Left ventricle myocardium inferior (tissue), 1 donor: ENCODE measurements at places on chromosomes 4 and X. TPM values are rescaled to one million over a fixed set of nuclear protein-coding genes. Genes with fewer than 3 reads are reported as not detected.

USP26 gene
- total RNA-seq, result not detected

LIMCH1 gene
- 382 TPM for total RNA-seq

DNA sequence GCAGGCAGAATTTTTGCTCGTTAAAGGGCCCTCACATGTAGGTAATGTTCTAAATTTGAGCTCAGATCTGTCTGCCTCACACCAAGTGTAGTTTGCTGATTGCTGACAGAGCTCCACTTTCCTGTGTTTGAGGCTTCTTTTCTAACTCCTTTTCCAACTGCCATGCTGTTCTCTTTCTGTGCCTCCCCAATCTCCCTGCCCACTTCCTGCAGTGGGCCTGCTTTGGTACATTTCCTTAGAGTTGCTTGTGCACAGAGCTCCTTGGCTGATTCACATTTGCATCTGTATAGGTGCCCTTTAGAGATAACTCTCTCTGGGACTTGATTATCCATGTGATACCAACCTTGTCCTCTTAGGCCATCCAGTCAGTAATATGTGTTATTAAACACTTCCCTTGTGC is 4.5 kb downstream of the MED28 start:
- DNase-seq, result no peak

DNA sequence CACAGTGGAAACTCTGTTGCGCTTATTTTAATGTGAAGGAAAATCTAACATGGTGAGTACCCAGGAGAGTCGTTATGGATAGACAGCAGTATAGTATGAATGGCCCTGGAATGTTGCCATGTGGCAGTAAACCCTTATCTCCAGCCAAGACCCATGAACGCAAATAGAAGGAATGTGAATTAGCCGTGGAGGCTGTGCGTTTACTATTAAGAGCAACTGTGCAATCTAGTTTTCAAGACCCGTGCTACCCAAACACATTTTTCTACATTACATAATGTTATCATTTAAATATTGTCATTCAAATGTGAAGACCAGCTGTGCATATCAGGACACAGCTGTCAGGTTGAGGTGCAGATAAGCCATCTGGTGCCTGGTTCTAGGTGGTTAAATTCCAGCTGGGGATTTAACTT is 13.3 kb upstream of the AGA start:
- no peak for DNase-seq

DNA sequence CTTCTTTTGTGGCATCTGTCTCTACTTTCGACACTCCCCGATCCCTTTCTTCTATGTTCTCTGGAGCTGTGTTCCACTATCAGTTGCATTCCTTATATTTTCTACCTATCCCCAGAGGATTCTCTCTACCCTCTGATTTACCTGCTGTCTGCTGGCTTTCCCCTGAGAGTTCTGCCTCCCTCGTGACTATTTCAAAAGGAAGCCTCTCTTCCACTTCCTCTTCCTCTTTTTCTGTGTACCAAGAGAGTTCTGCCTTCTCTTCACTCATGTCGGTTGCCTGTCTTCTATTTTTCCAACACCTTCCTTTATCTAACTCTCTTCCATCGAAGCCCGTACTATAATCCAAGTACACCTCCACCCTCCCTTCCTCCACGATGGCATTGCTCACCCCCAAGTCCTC is 631.7 kb downstream of the SMARCA1 start:
- DNase-seq, result no peak

GYPB gene
- total RNA-seq, result not detected

BTK gene
- total RNA-seq, result 1.3 TPM

DNA sequence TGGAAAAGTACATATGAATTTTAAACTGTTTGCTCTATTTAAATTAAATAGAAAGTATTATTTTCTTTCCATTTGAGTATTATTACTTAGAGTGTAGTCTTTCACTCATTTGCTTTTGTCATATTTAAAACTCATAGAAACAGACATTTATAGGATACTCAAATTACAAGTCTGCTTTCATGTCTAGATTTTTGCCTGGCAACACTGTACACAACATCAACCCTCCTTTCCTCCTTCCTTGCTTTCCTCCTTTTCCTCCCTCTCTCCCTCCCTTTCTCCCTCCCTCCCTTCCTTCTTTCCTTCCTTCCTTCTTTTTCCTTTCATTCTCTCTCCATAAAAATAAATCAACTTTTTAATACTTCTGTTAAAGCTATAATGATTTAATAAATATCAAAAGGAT is 2361.2 kb downstream of the ARAP2 start:
- no peak for DNase-seq

WDR44 gene
- 13.4 TPM for total RNA-seq

GRCh38 chr4:40628888-40629287 is 776 bp downstream of the RBM47 start:
- no peak for DNase-seq

DNA sequence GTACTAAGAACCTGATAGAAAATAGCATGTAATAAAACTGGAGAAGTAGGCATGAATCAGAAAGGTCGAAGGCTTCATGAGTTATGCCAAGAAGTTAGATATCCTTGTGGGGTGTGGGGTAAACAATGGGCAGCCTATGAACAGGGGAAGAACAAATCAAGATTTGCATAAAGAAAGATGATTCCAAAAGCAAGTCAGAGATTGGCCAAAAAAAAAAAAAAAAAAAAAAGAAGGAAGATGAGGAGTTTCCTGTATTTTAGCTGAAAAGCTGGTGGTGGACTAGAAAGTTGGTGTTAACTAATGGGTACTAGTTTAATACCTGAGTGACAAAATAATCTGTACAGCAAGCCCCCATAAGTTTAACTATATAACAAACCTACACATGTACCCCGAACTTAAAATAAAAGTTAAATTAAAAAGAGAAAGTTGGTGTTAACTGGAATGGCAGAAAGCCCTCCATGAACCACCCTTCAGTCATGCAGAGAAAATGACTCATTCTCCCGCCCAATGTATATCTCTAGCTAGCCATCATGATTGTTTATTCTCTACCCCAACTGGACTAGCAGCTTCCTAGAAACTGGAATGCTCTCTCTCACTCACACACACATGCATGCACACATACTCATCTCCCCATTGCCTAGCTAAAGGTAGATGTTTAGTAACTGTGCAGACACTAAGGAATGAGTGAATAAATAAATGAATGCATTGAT is 41.7 kb downstream of the ATP11C start:
- DNase-seq, result no peak

GRCh38 chr4:90186229-90186628 is 59.0 kb downstream of the CCSER1 start:
- no peak for DNase-seq

- no peak for DNase-seq
These were observed 11.9 kb upstream of the SEL1L3 start for GRCh38 chr4:25874655-25875054.

STOX2 gene
- 12.2 TPM for total RNA-seq

- no peak for DNase-seq
These were observed 12.7 kb downstream of the TSR2 start for GRCh38 chrX:54452920-54453319.

GBA3 gene
- total RNA-seq, result not detected

DNA sequence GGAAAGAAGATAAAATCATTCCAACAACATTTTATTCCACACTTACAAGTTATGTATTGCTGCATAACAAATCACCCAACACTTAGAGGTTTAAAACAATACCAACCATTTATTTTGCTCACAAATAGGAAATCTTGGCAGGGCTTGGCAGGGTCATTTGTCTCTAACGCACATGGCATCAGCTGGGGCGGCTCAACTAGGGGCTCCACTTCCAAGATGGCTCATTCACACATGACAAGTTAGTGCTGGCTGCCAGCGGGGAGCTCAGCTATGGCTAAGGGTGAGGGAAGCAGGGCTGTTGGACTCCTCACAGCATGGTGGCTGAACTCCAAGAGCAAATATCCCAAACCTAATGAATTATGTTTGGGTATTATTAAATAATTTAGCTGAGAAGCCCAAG is 377.0 kb downstream of the ZNF674 start:
- DNase-seq, result no peak

DNA sequence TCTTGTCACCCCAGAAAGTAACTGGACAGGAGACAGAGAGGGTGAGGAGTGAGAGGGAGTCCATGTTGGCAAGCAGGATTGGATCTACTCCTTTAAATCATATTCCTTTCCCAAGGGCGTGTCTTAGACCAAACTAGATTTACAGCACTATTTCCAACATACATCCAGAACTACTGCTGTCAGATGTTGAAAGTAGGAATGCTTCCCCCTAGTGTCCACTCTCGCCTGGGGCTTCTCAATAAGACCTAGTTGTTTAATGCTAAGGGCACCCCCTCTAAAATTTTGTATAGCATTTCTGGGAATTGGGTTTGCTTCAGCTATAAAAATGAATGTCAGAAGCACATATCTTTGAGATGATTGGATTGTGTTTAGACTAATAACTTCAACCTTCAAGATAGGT is 13.3 kb downstream of the OFD1 start:
- DNase-seq, result peak; percentile 18
